CD4-positive, alpha-beta T cell treated with Interferon alpha-2 for 1 hour (primary cell): ENCODE measurements at places on chromosomes 2 and 18.

GRCh38 chr2:142315346-142315745 is 184.5 kb upstream of the LRP1B start:
- DNase-seq, result no peak

DNA sequence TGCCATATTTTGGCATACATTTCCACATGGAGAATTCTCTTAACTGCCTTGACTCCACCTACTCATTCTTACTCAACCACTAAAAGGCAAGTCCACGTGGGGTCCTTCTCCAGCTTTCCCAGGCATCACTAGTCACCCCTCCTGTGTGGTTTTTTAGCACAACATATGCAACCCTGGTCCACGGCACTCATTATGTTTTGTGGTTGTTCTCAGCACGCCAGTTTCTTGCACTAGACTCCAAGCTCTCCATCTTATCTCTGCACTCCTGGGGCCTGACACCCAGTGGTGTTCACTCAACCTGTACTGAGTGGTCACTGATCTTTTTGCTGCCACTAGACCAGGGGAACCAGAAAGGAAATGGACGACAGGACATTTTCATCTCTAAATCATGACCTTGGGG is 18.0 kb downstream of the MARCHF4 start:
- DNase-seq, result no peak

GRCh38 chr2:147660680-147661079 is 184.1 kb upstream of the ACVR2A start:
- DNase-seq, result no peak

DNA sequence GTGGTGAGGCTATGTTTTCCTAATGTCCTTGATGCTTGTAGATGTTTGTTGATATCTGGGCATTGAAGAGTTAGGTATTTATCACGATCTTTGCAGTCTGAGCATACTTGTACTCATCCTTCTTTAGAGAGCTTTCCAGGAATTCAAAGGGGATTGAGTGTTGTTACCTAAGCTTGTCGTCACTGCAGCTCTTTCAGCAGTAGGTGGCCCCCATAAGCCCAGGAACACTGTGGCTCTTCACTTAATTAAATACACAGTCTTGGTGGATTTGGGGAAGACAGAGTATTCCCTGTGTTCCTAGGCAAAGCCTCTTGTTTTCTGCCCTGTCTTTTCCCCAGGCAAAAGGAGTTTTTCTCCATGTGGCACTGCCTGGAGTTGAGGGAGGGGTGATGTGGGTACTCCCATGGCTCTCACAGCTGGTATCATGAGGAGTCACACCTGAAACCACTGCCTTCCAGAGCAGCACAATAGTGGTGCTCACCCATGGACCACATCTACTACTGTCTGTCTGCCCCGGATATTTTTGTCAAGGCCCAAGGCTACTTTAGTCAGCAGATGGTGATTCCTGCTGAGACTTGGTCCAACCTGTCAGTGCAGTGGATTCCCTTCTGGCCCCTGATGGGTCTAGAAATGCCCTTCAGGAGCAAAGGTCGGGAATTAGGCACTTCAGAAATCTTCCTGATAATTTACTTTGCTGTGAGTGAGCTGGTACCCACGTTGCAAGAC is 95.7 kb downstream of the GALNT13 start:
- DNase-seq, result no peak

DNA sequence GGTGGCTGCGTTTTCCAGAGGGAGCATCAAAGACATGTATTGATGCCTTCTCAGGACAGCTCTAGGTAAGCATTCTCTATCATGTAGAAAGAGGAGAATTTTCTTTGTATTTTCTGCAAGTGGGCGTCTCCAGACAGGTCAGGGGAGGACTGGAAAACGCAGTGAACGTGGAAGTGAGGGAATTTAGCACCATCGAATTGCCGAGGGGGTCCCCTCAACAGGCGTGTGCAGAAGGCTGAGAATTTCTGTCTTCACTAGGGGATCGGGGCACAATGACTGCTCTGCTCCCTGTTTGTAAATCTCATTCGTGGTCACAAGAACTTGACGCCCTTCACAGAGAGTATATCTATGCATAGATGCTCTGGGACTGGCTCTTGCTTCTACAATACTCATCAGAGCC is 5.0 kb upstream of the NTSR2 start:
- DNase-seq, result no peak

DNA sequence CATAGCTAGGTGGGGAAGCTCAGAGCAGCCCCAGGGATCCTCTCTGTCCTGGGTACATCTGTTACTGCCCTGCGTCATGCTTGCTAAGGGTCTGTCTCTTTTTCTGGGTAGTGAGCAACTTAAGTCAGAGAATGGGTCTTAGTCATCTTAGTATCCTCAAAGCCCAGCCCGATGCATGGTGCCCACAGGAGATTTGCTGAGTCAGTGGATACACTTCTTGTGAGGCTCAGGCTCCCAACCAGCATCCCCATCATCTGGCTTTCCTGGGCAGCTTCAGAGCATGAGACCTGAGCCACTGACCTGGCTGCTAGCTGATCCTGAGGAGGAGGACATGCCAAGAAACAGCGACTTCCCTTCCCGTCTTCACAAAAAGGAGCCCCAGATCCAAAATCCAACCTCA is 10.0 kb downstream of the FOXI3 start:
- no peak for DNase-seq

- no peak for DNase-seq
Measured at GRCh38 chr18:61164321-61164720, 168.9 kb upstream of the CDH20 start.

DNA sequence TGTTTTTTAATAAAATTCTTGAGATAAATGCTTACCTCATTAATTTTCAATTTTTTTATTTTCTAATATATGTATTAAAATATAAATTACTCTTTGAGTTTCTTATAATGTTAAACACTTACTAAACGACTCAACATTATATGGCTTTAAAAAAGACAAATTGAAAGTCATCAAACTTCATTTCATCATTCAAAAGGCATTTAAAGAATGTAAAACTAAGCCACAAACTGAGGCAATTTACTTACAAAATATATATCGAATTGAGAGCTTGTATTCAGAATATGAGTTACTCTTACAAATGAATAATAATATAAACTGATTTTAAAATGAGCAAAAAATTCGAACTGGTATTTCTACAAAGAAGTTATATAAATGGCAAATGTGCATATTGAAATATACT is 1262.2 kb upstream of the PIK3C3 start:
- DNase-seq, result no peak
